Neural progenitor cell (in vitro differentiated cells): ENCODE measurements at places on chromosomes 6 and 20.

- DNase-seq = no peak
Measured at GRCh38 chr20:22723659-22724058, 139.3 kb upstream of the FOXA2 start.

- no peak for DNase-seq
Measured at GRCh38 chr6:53263917-53264316, 84.8 kb downstream of the ELOVL5 start.

- no peak for DNase-seq
Measured at GRCh38 chr6:13834790-13835189, 20.4 kb upstream of the MCUR1 start.

GRCh38 chr6:3013486-3013885, 13.8 kb downstream of the NQO2 start:
- DNase-seq = no peak

- no peak for DNase-seq
Measured at GRCh38 chr20:51402201-51402600, 140.3 kb downstream of the NFATC2 start.

DNA sequence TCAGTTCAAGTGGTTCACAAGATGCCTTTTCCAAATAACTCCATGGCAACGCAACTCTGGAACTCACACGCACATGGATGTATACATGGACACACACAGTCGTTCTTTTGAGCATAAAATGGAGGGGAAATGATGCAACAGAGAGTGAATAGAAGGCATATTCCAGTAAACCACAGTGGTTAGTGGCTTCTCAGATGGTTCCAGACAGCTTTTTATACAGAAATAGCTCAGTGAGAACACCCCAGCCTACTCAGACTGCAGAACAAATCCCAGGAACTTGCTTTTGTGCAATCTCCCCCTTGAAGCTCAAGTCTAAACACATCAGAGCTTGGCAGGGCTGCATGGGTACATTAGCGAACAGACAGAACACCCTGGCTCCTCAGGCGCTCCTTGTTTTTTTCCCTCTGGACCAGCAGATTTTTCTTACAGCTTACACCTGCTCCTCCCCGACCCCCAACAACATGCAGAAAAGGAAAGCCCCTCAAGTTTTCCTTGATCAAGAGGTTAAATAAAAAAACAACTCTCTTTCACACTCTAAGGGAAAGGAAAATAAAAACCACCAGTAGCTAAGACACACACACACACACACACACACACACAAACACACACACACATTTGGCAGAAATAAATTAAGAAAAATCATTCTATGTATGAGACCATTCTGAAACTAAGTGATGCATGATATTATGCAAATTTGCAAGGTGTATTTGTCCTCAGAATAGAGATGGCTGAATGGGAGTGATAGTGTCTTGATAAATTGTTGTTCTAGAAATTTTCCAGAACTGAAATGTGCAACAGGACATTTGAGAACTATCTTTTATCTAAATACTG, 51.2 kb upstream of the RANBP9 start:
- no peak for DNase-seq

- no peak for DNase-seq
Measured at GRCh38 chr6:55643861-55644260, 64.9 kb upstream of the HMGCLL1 start.

DNA sequence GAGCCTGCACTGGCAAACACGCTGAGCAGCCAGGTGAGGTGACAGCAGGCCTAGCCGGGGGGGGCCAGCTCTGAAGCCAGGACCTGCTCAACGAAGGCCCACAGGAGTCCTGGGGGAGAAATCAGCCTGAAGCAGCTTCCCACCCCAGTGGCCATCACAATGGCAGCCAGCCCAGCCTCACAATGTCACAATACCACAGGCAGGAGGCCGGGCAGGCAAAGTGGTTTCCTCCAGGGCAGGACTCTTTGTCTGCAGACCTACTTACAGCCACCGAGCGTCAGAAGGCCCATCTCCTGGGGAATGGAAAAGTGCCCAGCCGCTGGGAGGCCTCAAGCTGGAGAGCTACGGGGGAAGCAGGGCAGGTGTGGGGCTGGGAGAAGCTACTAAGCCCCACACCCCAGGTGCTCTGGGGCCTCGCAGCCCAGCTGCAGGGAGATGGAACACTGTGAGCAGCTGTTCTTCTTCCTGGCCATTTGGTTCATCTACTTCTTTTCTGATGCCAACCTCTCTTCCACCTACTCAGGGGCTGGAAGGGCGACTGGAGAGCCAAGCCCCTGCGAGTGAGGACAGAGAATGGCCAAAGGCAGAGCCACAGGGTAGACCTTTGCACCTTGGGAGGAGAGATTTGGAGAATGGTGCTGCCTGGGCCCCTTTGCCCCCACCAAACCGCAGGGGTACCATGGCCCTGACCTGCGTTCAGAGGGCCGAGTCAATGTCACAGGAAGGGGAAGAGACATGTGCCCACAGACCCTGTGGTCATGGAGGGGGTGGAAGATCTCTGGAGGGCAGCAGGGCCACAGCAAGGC, 22.3 kb upstream of the AVP start:
- DNase-seq = peak; percentile 69

DNA sequence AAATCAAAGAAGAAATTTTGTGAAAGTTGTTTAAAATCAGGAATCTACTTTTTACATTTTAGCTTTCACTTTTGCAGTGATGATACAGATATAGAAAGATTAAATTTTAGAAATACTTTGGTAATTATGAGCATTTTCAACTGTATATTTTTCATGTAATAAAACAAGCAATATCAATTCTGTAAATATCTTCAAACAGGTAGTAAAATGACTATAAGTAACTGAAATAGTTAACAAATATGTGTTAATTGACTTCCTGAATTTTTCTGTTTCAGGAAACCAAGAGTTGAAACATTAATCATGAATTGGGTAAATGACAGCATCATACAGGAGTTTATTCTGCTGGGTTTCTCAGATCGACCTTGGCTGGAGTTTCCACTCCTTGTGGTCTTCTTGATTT, at the start of gene OR2B6:
Gene OR2B6, plus strand, starts transcription at position 301 of the 400 bp plus-strand sequence. Its CDS starts 0 bp downstream, at position 301.
- no peak for DNase-seq

DNA sequence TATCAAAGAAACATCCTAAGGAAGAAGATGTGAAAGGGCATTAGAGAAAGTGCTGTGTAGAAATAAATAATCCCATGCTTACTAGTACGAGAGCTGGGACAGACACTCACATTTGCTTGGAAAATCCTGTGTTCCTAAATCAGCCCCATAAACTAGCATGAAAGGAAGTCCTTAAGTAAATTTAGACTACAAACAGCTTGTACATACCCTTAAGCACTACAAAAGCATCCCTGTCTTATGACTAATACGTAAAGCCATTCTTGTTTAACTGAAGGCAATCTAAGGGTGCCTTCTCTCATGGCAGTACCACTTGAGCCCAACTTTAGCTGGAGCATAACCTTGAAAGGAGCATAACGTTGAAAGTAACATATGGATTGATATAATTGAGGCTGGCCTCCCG, 15.4 kb upstream of the FOXQ1 start:
- DNase-seq = no peak

DNA sequence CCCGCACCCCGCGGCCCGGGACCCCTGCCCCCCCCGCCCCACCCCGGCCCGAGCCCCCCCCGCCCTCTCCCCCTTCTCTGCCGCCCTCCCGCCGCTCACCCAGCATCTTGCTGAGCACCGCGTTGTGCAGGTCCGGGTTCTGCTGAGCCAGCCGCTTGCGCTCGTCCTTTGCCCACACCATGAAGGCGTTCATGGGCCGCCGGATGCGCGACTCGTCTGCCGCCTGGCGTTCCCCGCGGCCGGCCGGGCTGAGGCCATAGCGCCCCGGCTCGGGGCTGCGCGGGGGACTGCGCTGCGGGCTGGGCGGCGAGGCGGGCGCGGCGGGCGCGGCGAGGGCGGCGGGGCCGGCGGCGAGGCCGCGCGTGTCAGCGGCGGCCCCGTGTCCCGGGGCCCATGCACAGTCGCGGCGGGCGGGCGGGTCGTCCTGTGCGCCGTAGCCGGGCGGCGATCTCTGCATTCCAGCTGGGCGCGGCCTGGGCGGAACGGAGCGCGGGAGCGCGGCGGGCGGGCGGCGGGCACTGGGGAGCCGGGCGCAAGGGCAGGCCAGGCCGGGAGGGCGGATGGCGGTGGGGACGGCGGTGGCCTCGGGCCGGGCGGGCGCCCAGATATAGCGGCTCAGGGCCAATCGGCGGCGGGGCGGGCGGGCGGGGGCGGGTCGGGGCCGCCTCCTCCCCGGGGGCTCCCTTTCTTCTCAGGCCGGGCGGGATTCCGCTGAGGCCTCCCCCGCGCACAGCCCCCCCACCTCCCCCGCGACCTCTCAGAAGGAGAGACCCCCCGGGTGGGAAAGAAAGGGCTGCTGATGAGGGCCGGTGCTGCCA, at the start of gene SOX18:
Gene SOX18, minus strand, starts transcription at position 580 of the 818 bp plus-strand sequence. Its CDS starts 123 bp downstream, at position 457.
- DNase-seq = peak; percentile 82

GRCh38 chr6:143140767-143141166, 80.1 kb downstream of the AIG1 start:
- no peak for DNase-seq

DNA sequence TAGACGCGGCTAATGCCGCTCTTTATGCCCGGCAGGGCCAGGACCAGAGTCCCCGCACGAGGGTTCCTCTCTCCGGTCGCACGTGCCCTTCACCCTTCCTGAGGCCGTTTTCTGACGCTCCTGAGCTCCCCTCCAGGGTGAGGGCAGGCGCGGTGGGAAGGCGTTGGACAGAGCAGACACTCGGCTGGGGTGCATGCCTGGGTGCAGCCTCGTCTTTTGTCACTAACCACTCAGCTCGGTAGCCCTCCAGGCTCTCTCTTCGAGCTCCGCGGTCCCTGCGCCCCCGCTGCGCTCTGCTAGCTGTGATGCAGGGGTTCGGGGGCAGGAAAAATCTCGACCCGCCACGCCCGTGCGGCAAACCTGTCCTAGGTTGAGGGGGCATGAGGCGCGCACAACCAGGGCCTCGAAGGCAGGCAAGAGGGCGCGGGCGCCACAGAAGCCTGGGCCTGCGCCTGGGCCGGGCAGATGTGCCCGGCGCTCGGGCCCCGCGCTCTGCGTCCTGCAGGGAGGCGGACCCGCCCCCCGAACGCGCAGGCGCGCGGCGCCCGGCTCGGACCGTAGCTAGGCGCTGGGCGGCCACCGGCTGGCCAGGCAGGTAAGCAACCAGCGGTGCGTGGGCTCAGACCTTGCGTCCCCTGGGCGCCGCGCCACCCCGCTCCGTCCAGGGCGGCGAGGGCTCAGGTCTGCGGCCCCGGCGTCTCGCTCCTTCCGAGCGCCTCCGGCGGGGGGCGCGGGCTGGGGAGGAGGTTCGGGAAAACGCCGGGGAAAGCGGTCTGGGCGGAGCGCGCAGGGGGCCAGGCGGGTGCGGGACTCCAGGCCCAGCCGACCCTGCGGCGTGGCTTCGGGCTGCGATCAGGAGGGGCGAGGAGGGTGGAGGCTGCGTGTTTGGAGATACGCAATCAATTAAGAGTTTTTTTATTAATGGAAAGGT, at the start of gene L3MBTL1:
Gene L3MBTL1, plus strand, starts transcription at position 548 of the 931 bp plus-strand sequence. CDS start 5,807 bp downstream, outside the sequence.
- DNase-seq = peak; percentile 88

- DNase-seq = no peak
Measured at GRCh38 chr20:47810721-47811347, 25.6 kb upstream of the SULF2 start.

DNA sequence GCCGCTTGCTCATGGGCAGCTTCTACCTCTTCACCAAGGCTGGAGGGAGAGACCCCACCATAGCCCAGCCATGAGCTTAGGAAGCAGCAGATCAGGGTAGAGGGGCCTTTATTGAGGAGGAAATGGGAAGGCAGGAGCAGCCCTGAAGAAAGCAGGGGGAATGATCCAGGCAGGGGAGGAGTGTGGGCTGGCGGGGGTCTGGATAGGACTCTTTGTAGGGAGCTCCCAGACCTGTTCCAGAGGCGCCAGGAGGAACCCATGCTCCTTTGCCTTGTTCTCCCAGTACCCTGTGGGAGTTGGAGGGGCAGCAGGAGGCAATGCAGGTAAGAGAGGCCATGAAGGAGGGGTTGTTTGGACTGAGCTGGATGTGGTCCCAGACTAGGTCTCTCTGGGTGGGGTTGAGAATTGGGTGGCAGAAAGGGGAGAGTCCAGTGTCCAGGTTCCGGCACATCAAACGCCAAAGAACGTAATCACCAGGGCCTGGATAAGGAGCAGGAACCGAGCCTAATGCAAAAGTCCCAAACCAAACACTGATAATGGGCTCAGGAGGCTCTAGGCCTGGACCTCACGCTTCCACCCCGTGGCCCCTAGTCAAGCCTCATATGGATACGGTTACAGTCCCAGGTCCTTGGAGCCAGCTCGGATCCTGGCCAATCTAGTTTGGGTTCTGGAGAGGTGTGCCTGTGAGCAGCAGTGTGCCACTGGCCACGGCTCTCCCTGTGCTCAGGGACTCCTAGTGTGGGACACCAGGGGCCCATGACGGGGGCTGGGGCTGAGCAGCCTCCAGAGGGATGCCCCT, 12.1 kb upstream of the PGC start:
- no peak for DNase-seq
